ENCODE measurements at places on chromosomes 12 and 14. TPM values are rescaled to one million over a fixed set of nuclear protein-coding genes. Genes with fewer than 3 reads are reported as not detected.

DNA sequence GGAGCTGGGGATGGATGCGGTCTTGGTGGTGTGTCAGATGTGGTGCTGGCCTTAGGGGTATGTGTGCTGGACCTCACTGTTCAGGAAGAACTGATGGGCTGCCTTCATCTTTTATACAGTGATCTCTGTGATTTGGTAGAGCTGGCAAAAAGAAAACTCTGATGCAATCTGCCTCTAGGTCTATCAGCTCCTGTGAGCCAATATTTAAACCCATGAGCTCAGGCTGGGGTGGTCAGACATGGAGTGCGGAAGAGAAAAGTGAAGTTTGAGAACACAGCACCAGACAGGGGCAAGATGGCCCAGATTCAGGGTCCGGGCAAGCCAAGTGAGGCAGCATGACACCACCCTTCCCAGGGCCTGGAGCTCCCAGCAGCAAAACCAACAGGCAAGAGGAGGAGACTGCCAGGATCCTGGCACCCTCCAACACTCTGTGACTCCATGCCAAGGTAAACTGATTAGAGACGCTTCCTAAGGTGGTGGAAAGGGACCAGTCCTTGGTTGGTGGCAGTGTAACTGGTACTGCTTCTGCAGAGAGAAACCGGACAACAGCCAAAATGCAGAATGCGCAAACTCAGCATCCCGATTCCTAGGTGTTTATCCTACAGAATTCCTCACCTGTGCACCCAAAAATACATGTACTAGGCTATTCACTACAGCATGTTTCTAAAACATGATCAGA lies 82.3 kb downstream of the CHGA start:
- H3K27me3 ChIP-seq, result no peaks in the 10 kb centered on the region
- H3K4me3 ChIP-seq, result no peak overlapping the region
- no peaks in the 10 kb centered on the region for H3K4me1 ChIP-seq
- H3K27ac ChIP-seq, result no peak overlapping the region

DNA sequence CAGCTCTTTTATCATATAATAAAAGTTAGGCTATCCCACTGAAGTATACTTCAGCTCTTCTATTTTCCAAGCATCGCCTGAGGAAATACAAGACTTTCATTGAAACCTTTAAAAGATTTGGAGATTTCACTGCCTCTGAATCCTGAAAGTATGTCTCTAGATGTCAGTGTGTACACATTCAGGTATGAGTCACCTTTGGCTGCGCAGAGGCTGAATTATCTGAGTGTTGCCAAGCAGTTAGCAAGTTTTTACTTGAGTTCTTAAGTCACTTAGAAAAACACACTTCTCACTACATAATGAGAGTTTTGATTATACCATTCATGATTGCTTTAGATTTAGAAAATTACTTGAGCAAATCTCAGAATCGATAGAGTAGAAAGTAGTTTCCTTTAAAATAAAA lies 210.3 kb downstream of the TMTC2 start:
- no peaks in the 10 kb centered on the region for H3K4me1 ChIP-seq
- H3K36me3 ChIP-seq, result no peaks in the 10 kb centered on the region
- no peak overlapping the region for H3K4me3 ChIP-seq

DNA sequence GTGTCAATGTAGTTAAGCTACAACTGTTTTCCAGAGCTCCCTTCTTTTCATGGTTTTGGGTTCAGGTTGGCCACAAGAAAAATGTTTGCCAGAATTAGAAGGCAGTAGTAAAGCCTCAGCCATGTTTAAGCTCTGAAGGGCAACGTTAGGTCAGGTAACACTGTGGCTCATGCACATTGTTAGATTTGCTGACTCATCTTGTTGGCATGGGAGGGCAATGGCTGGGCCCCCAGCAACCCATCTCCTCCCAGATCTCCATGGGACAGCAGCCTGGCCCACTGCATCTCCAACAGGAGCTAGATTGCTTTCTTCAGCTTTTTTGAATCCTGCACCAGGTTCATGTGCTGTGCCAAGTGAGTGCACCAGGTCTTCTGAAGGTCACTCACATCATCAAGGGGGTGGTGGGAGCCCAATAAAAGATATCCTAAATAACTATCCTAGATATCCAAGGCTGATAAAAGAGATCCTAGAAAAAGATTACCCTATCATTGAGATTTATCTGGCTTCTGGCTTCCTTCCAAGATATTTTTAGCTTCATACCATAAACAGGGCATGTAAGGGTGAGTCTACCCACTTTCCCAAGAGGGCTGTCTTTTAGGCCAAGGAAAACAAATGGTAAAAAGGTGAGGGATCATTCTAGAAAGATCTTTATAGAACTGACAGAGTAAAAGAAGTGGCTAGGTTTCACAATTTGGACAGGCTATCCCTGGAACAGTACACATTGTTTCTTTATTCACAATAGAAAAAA lies 28.9 kb downstream of the PTGER2 start:
- peaks cover 18% of the 10 kb centered on the region for H3K36me3 ChIP-seq
- DNase-seq, result no peak
- no peak overlapping the region for H3K4me3 ChIP-seq
- peaks cover 8% of the 10 kb centered on the region for H3K4me1 ChIP-seq
- no peak overlapping the region for H3K27ac ChIP-seq
- H3K27me3 ChIP-seq, result peaks cover 10% of the 10 kb centered on the region

TAS2R8 gene
- total RNA-seq, result not detected

DNA sequence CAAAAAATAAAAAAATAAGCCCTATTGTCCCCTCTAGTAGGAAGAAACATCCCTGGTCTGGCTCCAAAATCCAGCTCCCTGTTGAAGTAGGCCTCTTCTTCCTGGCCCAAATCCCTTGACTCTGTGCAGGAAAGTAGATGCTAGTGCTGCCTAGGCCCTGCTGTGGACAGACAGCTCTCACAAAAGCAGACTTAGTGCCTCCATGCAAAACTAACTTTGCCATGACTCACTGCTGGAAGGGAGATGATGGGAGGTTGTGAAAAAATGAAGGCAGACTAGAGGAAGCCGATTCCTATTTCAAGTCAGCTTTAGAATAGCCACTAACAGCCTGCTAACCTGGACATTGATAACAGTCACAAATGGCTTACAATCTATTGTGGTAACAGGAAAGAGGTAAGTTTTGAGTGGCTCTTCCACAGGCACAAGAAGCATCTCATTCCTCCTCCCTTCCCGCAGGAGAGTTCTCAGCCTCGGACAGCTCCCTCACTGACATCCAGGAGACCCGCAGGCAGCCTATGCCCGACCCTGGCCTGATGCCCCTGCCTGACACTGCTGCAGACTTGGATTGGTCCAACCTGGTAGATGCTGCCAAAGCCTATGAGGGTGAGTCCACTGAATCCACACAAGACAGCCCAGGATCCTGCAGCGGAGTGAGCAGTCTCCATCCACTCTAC lies 198.9 kb upstream of the RGS6 start:
- no peak overlapping the region for H3K27ac ChIP-seq
- H3K36me3 ChIP-seq, result peaks cover 67% of the 10 kb centered on the region
- H3K4me3 ChIP-seq, result no peak overlapping the region
- no peaks in the 10 kb centered on the region for H3K27me3 ChIP-seq

DNA sequence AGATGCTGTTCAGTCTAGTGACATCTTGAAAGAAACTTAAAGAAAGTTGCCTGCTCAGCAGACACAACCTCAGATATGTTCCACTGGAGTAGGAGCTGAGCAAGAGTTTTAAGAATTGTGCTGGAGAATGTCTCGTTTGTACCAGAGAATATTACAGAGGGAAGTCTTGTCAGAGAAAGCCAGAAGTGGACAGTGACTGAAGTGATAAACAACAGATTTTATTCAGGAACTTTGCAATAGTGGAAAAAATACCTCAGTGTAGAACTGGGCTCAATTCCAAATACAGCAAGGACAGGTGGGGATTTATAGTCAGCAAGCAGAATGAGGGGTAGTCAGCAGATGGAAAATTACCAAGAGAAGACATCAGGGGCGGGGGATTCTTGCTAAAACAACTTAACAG lies 18.6 kb downstream of the ZDHHC17 start:
- no peak for DNase-seq
- H3K27ac ChIP-seq, result no peak overlapping the region
- H3K27me3 ChIP-seq, result no peaks in the 10 kb centered on the region
- peaks cover 17% of the 10 kb centered on the region for H3K36me3 ChIP-seq
- H3K4me3 ChIP-seq, result no peak overlapping the region
- peaks cover 23% of the 10 kb centered on the region for H3K4me1 ChIP-seq

All from activated T-helper 1 cell treated with anti-CD3 and anti-CD28 coated beads, Interleukin-12 subunit alpha, Interleukin-12 subunit beta, Interleukin-2, Interleukin-4 antibody, amounts not matched to agents 30 ng/mL and 10 ng/mL and 1 ng/mL, durations not matched to agents 14 hours and 24 hours and 36 hours (primary cell).